ENCODE measurements at places on chromosomes 16 and 17.

DNA sequence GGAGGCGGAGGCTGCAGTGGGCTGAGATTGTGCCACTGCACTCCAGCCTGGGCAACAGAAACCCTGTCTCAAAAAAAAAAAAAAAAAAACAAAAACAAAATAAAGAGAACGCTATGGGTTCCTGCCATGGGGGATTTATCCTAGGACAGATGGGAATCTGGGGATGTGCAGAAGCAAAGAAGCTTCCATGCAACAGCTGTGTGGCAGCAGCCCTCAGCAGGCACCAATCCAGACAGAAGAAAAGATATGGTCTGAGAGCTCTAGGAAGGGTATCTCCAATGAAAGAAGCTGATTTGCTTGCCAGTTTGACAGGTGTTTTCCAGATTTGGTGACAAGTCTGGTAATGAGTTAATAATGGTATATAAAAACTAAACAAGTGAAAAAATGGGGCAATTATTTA lies 11.6 kb downstream of the MYO19 start:
- DNase-seq = no peak

DNA sequence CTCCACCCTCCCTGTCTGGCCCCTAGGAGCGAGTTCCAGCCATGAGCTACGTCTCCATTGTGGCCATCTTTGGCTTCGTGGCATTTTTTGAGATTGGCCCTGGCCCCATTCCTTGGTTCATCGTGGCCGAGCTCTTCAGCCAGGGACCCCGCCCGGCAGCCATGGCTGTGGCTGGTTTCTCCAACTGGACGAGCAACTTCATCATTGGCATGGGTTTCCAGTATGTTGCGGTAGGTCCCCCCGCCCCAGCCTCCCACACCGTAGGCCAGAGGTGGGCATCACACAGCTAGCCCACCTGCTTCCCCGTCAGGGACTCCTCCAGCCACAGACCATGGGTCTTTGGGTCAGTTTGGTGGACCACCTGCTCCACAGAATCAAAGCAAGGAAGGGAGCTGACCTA lies 4.2 kb downstream of the SLC2A4 start:
- DNase-seq = no peak

- DNase-seq = no peak
These were observed 18.4 kb downstream of the TBX4 start for GRCh38 chr17:61470530-61471136.

GRCh38 chr17:40069751-40070708 lies 7.3 kb downstream of the THRA start:
- DNase-seq = peak; percentile 72

DNA sequence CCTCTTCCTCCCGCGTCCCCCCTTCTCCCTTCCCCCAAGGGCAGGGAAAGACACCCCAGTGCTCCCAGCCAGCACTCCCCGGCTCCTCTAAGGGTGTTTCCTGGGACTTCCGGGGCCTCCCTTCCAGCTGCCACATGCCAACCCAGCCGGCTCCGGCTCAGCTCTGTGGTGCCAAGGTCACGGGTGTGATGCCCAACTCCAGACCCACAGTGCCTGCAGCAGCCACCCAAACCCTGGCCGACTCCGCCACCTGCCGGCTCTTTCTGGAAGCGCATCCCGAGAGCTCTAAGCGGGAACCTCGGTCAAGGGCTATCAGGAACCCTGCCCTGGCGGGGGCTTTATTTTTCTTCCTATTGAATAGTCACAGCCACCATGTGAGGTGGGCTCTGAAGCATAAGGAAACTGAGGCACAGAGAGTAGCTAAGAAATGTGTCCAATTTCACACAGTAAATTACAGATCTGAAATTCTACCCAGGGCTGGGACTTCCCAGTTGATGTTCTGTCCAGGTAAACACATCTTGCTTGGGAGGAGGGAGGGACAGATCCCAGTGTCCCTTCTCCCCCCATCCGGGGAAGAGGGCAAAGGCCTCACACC lies 3.3 kb upstream of the PPP1R1B start:
- peak; percentile 63 for DNase-seq

- DNase-seq = peak; percentile 11
These were observed 1.7 kb upstream of the NLRC3 start for GRCh38 chr16:3578610-3579551.

DNA sequence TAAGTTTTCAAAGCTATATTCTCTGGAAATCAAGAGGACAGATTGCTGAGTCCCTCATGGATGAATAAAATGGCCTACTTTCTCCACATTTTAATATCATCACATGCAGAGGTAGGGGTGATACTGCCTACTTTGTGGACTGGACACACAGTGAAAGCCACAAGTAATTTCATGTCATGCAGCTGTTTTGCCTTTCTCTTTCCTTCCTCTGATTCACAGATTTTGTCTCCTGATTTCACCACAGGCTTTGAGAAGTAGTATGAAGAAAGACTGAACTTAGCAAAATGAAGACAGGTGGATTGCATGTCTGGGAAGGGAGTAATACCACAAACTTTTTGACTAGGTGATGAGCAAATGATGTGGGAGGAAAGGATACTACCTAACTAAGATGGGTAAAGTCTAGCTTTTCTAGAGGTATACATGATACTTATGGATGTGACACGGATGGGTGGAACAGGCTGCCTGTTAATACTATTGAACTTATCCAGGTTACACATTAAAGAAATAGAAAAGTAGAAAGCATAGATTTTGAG lies 478.4 kb upstream of the GOT2 start:
- peak; percentile 18 for DNase-seq

DNA sequence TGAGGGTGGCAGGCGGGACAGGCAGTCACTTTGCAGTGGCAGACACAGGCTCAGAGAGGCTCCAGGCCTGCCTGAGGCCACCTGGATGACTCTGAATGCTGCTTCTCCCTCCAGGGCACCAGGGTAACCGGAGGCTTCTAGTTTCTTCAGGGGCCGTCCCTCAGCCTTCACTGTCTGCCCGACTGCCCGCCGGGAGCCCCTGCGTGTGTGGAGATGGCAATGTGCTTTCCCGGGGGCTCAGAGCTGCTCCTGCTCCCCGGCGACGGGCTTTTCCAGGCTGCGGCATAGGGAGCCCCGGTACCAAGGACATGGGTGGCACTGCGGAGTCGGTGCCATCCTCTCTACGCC lies 51.5 kb downstream of the CBFA2T3 start:
- no peak for DNase-seq

DNA sequence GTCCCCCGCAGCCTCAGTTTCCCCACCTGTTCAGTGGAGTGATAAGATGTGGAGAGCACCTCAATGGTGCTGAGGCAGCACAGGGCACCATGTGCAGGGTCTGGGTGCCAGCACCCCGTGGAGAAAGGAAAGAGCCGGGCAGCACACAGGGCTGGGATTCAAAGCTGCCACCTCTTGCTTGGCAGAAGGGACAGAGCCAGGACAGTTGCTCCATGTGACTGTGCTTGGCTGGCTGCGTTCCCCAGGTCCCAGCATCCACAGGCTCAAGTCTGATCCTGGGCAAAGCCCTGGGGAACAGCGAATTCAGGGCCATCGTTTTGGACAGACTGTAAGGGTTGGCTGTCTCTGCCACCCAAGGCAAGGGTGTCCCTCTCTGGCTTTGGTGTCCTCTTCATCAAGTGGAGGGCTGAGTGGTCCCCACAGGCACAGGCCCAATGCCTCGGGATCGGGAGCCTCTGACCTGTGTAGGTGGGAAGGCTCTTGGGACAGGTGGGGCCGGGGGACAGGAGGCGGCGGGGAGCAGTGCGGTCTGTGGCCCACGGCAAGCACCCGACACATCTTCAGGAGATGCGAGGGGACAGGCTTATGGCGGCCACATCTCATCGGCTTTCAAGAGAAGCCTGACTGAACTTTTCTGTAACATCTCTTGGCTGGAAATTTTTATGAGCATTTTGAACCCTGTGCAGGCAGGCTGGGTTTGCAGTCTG lies 8.5 kb downstream of the ZNF469 start:
- DNase-seq = no peak
